ENCODE measurements at places on chromosomes 2 and 18. TPM values are rescaled to one million over a fixed set of nuclear protein-coding genes. Genes with fewer than 3 reads are reported as not detected.

DNA sequence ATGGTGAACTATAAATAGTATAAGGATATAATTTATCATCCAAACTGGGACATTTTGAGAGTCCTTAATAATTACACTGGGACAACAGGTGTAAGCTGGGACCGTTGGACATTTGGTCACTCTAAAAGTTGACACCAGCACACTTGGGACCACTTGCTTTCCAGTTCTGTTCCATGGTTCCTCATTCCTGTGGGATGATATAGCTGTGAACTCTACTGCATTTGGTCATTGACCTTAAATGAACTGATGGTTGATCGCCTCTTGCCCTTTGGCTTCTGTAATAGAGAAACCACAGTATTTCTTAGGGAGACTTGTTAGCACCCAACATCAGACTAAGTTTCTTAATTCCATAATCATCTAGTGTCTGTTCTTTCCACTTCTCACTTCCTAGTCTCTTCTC lies 46.7 kb downstream of the EML6 start:
- no peak for DNase-seq

DNA sequence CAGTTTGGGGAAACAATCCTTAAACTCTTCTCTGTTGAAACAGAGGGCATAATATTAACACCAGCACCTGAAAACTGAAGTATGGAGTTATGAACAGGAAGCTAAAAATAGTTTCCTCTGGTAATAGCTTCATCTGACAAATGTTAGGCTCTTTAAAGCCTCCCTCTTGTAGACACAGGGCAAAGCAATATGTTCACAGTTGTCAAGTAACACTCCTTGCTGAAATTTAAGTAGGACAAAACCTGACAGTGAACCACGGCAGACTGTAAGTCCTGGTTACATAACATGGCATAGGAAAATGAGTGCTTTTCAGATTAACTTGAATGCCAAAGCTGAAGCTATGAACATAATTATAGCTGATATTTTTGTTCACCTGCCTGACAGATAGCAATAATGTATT lies 172.9 kb downstream of the CMPK2 start:
- no peak for DNase-seq

- no peak for DNase-seq
These were observed 248.4 kb downstream of the GLI2 start for GRCh38 chr2:120984046-120984445.

- no peak for DNase-seq
These were observed 108.4 kb downstream of the MEP1B start for GRCh38 chr18:32298171-32298667.

Gene DNAJC10
- 102 TPM for total RNA-seq

- DNase-seq: no peak
These were observed 309.5 kb upstream of the CCDC68 start for GRCh38 chr18:55268628-55269275.

- DNase-seq: no peak
These were observed 8.9 kb upstream of the TMEM131 start for GRCh38 chr2:98004613-98005012.

- no peak for DNase-seq
These were observed 19.9 kb upstream of the IL1RL1 start for GRCh38 chr2:102291319-102292075.

Gene HNMT
- total RNA-seq: 65.8 TPM

GRCh38 chr2:106144621-106145331 lies 49.3 kb downstream of the UXS1 start:
- DNase-seq: peak; percentile 65

DNA sequence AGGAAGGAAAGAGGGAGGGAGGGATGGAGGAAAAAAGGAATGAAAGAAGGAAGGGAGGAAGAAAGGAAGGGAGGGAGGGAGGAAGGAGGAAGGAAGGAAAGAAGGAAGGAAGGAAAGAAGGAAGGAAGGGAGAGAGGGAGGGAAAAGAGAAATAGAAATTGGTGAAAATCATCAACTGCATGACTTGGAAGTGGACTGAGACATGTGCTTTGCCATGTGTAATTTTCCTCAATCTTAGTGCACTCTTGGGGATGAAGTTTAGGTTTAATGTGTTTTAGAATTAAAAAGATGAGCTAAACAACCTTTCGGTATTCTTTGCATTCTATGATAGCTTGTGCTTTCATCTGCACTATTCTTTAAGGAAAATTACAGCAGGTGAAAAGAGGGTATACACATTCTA lies 320.1 kb upstream of the GALNT5 start:
- DNase-seq: no peak

Gene ZNF804A
- 8.0 TPM for total RNA-seq

Gene SCYGR2
- not detected for total RNA-seq

DNA sequence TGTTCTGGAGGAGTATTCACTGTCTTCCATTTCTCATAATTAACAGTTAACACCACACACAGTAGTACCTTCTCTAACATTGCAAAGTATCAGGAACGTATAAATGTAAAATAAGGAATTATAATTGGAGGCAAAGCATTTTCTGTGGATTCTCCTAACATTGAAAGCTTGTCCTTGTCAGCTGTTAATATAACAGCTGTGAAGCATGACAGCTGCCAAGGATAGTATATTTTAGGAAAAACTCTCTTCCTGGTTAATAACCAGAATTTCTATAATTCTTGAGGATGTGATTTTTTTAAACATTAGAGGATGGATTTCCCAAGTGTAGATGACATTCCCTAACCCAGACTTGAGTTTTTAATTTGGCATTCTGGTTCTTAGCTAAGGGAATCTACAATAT lies 110.3 kb downstream of the EPC2 start:
- DNase-seq: no peak

Gene SERPINB11
- not detected for total RNA-seq

DNA sequence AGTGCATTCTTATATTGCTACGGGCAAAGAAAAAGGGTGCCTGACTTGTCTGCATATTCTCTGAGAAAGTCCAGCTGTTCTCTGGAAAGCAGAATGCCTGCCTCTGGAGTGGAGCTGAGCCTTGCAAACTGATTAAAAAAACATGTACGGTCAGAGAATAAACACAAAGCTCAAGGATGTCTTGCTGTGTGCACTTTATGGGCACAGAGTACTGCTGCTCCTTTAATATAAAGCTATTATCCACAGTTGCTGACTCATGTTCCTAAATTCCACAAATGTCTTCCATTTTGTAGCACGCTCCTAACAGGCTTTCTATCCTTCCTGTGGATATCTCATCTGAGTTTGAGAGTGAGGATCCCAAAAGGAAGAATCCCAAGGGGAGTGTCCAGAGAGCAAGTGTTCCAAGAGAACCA lies 229.0 kb downstream of the MREG start:
- DNase-seq: peak; percentile 47

DNA sequence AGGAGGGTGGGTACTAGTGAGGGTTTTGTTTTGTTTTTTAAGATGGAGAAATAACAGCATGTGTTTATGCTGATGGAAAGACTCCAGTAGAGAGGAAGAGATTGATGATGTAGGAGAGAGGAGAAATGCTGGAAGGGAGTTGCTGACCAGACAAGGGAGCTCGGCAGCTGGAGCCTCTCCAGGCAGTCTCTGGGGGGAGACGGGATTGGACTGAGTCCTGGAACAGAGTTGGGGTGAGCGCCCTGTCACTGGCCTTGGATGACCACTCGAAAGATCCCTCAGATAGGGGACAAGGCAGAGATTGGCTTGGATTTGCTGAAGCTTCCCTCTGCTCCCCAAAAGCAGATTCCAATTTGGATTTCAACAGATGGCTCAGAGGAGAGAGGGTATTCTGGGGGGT lies 197.7 kb downstream of the NAPG start:
- DNase-seq: no peak

DNA sequence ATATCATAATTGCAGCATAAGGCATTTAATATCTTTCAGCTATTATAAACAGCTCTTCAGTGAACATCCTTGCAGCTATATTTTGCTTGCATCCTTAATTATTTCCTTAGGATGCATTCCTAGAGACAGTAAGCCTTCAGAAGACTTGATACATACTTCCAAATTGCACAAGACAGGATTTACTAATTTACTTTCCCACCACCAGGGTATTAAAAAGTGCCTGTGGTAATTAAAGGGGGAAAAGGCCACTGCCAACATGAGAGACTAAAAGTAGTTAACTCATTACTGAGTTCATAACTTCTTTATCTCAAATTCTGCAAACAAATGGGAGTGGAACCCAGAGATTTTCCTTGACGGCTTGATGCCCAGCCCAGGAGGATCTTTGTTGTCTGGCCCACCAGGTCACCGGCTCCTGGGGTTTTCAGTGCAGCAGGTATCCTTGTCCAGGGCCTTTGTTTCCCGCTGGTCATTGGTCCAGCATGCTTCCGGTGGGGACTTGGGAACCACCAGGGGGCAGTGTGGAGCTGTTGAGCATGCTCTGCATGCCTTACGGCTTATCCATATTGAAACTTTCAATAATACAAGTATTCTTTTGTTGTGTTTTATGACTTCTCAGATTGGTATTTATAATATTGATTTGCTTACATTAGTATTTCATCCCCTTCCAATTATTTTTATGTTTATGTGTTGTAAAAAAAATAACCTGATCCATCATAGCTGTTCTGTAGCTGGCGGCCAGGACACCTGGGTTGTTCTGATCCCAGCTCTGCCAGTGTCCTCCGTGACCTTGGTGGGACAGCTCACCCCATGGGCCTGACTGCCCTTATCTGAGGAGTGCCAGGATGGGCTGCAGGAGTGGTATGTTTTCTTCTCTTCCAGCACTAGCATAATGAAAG lies 61.4 kb downstream of the TGOLN2 start:
- peak; percentile 79 for DNase-seq

DNA sequence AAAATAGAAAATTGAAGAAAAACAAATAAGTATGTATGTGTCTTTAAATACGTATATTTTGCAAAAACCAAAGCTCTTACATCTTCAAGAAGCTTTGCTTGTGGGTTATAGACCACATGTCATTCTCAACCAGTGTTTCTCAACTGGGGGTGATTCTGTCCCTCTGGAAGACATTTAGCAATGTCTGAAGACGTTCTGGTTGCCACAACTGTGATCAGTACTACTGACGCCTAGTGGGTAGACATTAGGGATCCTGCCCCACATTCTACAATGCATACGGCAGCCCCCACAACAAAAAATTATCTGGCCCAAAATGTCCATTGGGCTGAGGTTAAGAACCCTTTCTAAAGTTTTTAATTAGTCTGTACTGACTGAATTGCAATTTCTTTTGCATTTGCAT lies 48.4 kb downstream of the UNC50 start:
- no peak for DNase-seq

GRCh38 chr18:68148863-68149262 lies 566.0 kb downstream of the TMX3 start:
- no peak for DNase-seq

DNA sequence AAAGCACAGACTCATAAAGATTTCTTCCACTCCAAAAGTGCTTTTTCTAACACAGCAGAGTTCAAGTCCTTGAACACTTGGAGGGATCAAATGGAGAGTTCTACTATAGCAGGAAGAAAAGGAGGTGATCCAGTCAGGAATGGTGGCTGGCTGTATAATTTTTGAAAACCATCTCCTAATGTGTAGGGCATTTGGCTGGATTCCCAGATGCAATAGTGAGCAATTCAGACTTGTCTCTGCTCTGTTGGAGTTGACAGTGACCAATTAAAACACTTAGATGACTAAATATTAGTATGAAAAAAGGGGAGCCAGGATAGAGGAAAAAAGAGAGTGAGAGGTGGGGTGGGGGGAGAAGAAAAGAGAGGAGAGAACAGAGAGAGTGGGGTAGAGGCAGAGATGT lies 5.3 kb upstream of the G6PC2 start:
- no peak for DNase-seq

Gene SNORC
- 0.32 TPM for total RNA-seq

Gene CD8A
- total RNA-seq: not detected

Gene ANTXR1
- total RNA-seq: 30.8 TPM

GRCh38 chr2:210299866-210300373 lies 15.1 kb downstream of the MYL1 start:
- no peak for DNase-seq

Gene UGT1A9
- total RNA-seq: not detected

DNA sequence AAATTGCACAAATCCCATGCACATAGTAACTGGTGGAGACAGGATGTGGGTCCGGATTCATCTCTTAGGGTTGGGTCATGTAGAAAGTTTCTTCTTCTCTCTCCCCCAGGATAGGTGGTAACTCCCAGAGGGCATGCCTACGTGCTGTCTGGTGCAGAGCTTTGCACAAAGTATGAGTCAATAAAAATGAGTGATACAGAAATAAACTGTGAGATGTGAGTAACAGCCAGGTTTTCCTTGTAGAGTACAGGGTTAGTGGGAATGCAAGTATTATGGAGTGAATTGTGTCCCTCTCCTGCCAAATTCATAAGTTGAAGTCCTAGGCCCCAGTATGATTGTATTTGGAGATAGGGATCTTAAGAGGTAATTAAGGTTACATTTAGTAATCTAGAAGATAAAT lies 289.4 kb downstream of the ALK start:
- peak; percentile 28 for DNase-seq

- peak; percentile 48 for DNase-seq
These were observed 257.7 kb upstream of the CHAC2 start for GRCh38 chr2:53509831-53510388.

- DNase-seq: no peak
These were observed 88.2 kb downstream of the ZNF532 start for GRCh38 chr18:58952858-58953257.

DNA sequence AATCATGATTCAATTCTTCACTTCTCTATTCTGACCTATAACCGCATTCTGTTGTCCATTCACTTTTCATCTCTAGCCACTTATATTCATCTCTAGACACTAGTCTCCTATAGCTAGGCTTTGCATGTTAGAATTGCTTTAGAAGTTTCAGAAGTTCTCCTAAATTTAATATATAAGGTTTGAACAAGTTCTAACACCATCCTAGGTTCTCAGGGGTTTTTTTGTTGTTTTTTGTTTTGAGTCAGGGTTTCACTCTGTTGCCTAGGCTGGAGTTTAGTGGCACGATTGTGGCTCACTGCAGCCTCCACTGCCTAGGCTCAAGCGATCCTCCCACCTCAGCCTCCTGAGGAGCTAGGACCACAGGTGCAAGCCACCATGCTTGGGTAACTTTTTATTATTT lies 19.9 kb downstream of the WDSUB1 start:
- DNase-seq: no peak

Gene IL1B
- 4.2 TPM for total RNA-seq

DNA sequence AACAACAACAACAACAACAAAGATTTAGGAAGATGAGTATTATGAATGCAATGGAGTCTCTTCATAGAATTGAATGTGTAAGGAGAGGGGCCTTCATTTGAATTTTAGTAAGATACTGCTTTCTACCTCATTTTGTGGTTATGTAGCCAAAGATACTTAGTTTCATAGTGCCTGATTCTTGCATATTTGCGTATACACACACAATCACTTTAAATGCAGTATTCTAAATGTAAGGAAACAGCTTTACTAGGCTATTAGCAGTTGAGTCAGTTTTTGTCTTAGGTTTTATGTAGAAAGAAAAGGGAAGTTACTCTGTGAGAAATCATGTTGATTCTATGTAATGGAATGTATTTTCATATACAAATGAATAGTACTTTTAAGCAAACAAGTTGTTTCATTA lies 80.5 kb downstream of the HAUS1 start:
- no peak for DNase-seq

Data from SJSA1 (cell line).